ENCODE measurements at places on chromosomes 7 and 10.

- DNase-seq = no peak
Measured at GRCh38 chr10:132097609-132098377, 32.0 kb downstream of the JAKMIP3 start.

GRCh38 chr7:36583318-36583717 is 141.0 kb downstream of the AOAH start:
- DNase-seq = no peak

DNA sequence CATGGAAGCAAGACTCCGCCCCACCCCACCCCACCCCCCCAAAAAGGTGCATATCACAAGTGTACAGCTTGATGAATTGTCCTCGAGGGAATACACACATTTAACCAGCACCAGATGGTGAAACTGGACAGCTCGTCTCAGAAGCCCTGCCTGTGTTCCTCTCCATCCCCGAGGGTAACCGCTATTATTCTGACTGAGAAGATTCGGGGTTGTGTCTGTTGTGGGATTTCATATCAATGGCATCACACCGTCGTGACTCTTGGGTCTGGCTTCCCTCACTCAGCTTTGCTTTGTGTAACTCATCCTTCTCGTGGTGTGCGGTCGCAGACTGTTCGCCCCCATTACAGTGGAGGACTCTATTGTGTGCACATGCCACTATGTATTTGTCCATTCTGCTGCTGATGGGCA is 18.9 kb downstream of the PODXL start:
- no peak for DNase-seq

- no peak for DNase-seq
Measured at GRCh38 chr7:6268907-6269306, 3.5 kb downstream of the CYTH3 start.
